ENCODE measurements at places on chromosomes 4 and X. TPM values are rescaled to one million over a fixed set of nuclear protein-coding genes. Genes with fewer than 3 reads are reported as not detected.
A peak's percentile ranks its signal among the peaks of the same experiment; 100 is the strongest.

GRCh38 chr4:136713140-136713539 lies 819.2 kb downstream of the PCDH18 start:
- DNase-seq = no peak

DNA sequence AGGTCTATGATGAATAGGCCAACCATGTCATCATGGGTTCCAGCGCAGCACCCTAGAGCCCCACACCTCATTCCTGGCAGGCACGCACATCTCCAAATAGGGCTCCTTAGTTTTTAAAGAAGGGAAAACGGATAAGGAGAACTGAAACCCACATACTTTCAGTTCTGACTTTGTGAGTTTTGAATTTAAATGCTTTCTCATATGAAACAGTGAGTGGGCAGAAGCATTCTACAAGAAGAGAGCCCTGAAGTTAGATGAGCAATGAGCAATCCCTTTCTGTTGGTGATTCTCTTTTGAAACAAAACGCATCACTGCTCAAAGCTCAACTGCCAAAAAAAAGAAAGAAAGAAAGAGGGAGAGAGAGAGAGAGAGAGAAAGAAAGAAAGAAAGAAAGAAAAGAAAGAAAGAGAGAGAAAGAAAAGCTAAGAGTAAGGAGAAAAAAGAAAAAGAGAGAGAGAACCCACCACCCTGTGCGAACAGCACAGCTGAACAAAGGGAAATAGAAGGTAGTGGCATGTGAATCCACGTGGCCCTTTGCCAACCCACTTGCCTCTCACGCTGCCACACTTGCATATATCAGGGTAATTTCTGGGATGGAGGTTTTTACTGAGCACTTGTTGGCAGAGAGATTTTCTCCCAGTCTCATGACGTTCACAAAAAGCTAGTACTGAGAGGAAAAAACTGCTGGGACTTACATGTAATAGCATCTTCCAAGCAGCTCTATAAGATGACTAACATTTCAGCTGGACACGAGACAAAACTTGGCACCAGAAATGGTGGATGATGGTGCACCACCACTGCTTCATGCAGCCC lies 31.0 kb downstream of the TMSB4X start:
- no peak for DNase-seq

DNA sequence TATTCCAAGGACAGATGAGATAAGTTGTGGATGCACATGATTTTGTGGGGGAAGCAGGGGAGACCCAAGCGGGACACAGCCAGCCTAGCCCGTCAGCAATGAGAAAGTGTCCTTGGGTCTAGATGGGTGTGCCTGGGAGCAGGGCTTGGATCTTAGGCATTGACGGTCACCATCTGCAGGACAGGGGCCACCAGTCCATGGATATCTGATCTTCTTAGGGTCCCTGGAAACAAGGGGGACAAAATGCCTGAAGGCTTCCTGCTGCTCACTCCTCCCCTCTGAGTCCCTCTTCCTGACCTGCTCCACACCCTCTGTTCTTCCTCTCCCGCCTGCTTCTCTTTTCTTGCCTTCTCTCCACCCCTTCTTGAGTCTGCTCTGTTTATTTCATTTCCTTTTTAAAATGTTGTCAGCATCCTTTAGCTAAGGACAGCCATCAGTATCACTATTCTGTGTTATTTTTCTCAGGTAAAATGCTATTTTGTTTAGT lies 298.4 kb downstream of the RAPGEF2 start:
- DNase-seq = no peak

DNA sequence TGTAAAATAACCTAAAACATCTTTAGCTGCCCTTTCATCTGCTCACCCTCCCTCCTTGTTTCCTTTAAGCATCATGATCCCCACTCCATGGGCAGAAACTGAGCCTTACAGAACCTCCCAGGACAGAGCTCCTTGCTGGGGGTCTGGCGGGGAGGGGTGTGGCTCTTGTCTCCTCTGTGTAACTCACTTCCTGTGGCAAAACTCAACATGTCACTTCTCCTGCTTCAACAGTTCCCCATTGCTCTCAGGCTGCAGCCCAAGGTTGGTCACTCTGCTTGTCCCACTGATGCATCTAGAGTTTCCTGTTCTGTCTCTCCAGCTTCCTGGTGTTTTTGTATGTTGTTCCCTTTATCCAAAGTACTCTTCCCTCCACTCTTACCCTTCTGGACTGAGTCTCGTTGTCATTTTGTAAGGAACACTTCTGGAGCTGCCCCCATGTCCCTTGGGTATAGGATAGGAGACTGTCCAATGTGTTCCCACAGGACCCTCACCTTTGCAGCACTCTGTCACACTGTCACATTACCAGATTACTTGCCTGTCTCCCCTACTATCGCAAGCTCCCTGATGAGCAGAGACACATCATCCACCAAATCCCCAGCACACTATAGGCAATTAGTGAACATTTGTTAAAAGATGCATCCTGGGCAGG lies 19.6 kb downstream of the TMEM31 start:
- DNase-seq = no peak

GRCh38 chr4:145936997-145937901 lies 1.4 kb downstream of the ZNF827 start:
- peak; percentile 76 for DNase-seq

GRCh38 chr4:155026715-155027114 lies 181.7 kb upstream of the NPY2R start:
- no peak for DNase-seq

DNA sequence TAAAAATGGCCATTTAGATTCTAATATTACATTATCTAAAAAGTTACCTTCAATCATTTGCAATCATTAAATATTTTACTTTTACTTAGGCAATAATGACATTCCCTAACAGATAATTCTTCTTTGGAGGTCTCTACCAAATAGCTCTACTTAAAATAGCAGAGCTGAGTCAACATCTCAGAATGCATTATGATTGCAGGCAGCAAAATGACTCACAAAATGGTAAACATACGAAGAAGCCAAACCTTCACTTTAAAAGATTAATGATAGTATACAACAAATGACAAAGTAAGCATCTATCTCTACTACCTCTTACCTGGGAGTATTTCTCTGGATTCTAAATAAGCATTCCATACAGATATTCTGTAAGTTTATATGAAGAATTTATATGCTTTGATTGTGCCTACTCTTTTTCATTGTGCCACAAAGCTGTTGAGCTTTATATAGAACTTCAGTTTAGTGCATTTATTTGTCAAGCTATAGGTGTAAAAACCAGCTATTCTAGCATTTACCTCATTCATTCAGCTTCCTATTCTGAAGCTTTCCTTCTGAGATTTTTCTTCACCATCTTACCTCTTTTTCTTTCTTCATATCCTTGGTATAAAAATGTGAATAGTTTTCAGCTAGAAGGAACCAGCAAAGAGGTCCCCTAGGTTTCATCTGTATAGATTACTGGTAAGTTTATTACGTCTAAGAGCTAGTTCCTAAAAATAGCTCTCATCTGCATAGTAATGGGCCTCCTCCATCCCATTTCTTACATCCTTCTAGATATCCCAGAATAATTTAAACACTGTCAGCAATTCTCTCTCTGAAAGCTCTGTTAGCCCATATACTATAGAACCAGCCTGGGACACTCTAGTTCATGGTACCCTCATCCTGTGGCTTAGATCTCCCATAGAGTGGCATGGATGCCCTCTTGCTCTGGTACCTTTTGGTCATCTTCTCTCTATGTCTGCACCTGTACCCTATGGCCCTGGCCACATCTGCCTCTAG lies 17.2 kb upstream of the SPCS3 start:
- no peak for DNase-seq

DNA sequence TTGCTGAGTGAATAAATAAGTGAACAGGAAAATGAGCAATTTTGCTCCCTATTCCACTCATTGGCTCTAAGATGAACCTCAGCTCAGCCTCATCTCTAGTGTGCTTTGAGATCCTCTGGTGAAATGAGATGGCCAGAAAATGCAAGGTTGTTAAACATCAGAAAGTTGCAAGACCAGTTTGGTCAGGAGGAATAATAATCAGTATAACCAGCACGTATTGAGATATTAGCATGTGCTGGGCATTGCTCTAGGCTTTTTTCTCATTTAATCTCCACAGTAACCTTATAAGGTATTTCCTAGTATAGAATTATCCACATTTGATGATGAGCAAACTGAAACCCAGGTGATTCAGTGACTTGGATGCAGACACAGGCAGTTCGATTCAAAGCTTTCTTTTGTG lies 110.5 kb upstream of the PAK3 start:
- no peak for DNase-seq

DNA sequence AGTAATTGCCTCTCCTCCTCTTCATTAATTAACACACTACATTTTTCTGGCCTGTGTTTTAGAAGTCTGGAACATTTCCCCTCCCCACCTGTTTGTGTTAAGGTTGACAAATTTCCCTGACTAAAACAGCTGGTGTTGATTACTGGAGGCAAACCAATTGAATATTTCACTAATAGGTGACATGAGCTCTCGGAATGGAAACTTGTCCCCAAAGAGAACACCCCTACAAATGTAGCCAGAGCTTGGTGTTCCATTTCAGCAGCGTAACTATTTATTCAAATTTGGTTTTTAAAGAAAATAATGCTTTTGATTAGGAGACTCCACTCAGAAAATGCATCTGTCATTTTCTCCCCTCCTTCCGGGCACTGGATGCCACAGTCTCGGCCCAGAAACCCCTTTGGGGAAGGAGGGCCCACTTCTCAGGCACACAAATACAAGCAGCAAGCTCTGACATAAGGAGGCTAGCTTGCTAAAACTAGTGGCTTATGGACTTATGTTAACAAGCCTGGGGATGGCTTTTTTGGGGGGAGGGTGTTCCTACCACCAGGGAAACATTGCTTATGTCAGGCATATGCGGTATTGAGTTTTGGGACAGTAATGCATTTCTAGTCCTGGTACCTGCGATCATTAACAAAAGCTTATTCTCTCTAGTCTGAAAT lies 2.2 kb downstream of the RNF150 start:
- no peak for DNase-seq

GRCh38 chr4:169993531-169993930 lies 32.7 kb downstream of the MFAP3L start:
- DNase-seq = peak; percentile 65

- no peak for DNase-seq
Observed at GRCh38 chr4:108937066-108937465, 174.2 kb upstream of the ETNPPL start.

DNA sequence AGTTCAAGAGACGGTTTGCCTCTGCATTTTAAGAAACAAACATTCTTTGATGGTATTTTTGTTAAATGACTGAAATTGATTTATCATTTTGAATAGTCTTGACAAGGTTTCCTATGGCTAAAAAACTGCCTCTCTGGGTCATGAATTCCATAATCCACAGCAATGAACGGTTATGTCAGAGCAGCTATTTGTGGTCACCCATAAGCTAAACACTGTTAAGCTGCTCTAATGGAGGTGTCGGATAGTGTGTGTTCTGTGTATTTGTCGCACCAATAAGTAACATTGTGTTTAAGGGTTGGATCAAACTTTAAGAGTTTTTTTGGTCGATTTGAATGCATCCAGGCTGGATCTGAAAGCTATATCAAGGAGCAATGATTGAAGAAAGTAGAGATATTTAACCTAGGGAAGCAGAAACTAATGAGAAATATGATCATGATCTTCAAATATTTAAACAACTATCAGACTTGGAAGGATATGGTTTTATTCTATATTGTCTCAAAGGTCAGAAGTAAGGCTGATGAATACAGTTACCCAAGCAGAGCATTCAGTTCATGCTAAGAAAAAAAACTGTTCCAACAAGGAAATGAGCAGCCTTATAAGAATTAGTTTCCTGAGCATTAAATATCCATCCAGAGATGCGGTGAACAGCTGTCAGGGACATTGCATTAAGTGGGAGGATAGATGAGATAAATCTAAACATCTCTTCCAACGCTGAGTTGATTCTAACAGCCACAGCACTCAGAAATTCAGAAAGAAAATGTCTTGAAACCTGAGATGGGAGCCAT lies 232.3 kb upstream of the RPS6KA3 start:
- no peak for DNase-seq

DNA sequence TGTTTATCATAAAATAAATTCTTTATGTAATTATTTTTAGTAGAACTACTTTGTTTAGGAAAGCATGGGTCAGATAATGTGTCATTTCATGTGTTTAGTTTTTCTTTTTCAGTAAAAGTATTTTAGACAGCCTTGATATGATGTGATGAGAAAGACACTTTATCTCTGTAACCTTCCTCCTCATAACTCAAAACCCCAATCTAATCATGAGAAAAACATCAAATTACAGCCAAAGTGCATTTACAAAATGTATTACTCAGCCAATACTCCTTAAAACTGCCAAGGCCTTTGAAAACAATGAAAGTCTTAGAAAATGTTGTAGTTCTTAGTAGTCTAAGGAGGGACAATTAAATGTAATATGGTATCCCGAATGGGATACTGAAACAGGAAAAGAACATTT lies 144.9 kb downstream of the GPM6A start:
- no peak for DNase-seq

DNA sequence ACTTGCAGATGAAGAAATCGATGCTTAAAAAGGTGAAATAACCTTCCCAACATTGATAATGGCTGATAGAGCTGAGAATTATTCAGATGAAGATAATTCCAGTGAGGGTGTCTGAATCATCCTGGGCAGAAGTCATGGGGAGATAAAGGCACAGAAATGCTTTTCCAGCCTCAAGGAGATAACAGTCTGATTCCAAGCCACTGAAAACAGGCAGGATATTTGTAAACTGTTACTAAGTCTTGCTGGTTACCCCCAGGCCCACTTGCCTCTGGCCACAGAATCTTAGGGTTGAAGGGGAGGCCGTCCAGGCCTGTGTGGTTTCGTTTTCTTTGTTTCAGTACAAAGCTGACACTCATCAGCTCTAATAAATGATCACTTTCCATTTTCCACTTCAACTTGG lies 158.5 kb downstream of the SH3KBP1 start:
- no peak for DNase-seq

- no peak for DNase-seq
Observed at GRCh38 chrX:8278557-8278956, 107.5 kb upstream of the VCX2 start.

DNA sequence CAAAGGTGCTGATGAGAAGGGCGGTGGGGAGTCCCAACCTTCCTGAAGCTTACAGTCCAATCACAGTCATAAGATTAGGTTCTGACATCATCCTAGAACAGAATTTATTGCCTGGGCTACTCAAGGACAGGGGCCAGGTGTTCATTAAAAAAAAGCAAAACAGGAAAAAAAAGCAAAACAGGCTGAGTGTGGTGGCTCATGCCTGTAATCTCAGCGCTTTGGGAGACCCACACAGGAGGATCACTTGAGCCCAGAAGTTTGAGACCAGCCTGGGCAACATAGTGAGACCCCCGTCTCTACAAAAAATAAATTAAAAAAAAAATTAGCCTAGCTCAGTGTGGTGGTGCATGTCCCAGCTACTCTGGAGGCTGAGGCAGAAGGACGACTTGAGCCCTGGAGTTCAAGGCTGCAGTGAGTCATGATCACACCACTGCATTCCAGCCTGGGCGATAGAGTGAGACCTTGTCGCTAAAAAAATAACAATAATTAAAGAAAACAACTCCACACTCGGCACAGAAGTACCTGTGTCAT lies 3.0 kb downstream of the RAB9A start:
- DNase-seq = no peak

- no peak for DNase-seq
Observed at GRCh38 chrX:136666088-136666487, 18.1 kb downstream of the CD40LG start.

Gene ADH7
- not detected for total RNA-seq

Gene HSD17B13
- 1.4 TPM for total RNA-seq

Gene OPRPN
- total RNA-seq = not detected

Gene RPA4
- 2.7 TPM for total RNA-seq

Gene CLGN
- total RNA-seq = 2.1 TPM

Gene UGT2B15
- total RNA-seq = not detected

All from sciatic nerve (tissue), 2 donors.